ENCODE measurements at places on chromosomes 3 and 15.

- DNase-seq, result no peak
Observed at GRCh38 chr15:69304182-69304545, 5.5 kb downstream of the PAQR5 start.

GRCh38 chr15:39468828-39469227 lies 112.1 kb upstream of the THBS1 start:
- no peak for DNase-seq

GRCh38 chr15:86804406-86804805 lies 724.7 kb downstream of the AGBL1 start:
- no peak for DNase-seq

GRCh38 chr15:85837011-85837433 lies 42.3 kb upstream of the KLHL25 start:
- no peak for DNase-seq

DNA sequence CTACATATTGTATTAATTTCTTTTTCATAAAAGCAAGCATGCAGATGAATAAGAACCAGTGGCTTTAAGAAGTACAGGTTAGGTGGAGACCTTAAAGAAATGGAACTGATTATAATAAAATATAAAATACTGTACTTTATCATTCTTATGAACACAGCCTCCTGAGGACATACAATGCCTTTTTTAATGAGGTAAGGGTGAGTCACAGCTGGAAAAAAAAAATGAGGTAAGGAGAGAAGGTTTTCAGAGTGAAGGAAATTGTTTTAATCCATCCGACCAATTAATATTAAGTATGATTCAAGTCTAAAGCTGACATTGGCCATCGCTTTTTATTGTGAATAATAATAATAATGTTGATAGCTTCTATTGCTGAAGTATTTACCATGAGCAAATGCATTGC lies 170.3 kb upstream of the SOX2 start:
- DNase-seq, result no peak

DNA sequence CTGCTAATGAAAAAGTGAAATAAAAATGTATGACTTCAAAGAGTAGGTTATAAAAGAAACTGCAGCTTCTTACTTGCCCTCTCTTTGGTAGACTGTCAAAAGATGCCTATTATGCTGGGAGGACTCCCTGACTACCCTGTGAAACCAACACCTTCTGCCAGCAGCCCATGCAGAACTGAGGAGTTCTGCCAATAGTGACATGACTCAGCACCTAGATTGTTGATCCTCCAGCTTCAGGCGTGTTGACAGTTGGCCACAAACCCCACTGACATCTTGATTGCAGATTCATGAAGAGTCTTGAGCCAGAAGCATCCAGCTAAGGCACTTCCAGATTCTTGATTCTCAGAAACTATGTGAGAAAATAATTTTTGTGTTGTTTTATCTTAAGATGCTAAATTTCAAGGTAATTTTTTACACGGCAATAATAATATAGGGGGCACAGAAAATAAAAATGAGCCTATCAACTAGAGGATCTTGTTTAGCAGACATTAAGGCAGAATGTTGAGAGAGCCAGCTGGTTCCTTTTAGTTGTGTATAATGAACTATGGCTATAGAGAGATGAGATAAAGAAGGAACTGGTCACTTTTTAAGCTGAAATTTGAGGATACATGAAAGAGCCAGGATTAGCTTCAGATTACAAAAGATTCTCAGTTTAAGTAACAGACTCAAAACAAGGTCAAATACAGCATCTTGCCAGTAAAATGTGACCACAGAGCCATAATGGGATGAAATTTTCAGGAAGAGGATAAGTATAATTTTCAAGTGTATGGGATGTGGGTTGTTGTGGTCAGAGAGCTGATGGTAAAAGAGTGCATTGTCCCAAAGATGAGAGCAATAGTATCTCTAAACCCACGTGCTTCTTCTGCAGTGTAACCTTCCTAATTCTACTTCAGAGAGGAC lies 588.7 kb upstream of the CBLB start:
- DNase-seq, result peak; percentile 82

DNA sequence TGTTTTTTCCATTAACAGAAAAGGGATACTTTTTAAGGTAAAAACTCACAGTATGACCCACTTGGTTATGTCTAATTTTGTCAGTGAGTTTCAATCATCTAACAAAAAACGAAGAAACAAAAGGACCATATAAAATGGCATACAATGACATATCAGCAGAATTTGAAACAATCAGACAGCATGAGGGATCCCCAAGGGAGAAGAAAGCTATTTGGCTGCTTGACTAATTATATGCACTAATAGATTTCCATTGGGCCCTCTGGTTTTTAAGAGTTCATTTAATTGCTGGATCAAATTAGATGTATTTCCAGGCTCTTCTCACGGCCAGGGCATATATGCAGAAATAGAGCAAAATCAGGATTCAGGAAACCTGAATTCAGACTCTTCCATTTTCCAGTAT lies 376.4 kb upstream of the GBE1 start:
- no peak for DNase-seq

DNA sequence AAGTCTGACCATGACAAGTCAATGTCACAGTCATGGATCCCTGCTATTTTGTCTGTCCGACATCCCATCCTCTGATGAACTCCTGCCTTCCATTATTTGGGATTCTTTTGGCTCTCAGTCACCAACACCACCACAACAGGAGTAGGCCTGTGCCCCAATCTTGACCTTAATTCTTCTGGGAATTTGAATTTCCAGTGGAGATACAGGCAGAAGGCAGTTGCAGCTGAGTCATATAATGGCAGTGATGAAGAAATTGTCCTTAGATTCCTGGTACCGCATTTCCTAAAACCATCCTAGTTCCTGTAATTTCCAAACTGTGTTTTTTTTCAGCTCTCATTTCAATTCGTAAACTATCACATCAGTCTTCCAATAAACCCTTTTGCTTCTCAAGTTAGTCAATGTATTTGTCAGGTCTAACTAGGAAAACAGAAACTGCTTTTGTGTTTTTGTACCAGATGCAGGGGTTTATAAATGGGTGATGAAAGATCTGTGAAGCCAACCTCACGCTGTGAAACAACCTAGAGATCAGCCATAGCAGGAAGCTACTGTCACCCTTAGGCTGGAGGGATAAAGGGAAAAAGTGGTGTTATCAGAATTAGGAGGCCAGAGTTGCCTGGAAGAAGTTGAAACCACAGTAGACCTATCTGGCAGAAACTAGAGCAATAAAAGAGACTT lies 126.3 kb upstream of the TMEM108 start:
- peak; percentile 1 for DNase-seq

GRCh38 chr3:190699776-190700175 lies 162.7 kb downstream of the GMNC start:
- DNase-seq, result no peak

DNA sequence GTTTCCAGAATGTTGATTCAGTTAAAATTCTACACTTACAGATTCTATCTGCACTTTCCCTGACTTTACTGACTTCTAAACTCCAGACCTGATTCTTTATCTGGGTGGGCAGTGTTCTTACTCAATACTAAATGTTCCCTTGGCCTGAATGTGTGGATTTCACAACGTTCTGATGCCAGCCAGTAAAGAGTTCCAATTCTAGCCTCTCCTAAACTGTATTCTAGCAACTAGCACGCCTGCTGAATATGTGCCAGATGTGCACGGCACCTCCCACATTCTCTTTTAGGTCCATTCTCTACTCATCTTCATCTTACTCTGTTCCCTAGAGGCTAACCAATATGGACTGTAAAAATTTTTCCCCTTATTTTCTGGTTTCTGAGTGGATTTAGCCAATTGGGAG lies 479.5 kb upstream of the AGTR1 start:
- no peak for DNase-seq

DNA sequence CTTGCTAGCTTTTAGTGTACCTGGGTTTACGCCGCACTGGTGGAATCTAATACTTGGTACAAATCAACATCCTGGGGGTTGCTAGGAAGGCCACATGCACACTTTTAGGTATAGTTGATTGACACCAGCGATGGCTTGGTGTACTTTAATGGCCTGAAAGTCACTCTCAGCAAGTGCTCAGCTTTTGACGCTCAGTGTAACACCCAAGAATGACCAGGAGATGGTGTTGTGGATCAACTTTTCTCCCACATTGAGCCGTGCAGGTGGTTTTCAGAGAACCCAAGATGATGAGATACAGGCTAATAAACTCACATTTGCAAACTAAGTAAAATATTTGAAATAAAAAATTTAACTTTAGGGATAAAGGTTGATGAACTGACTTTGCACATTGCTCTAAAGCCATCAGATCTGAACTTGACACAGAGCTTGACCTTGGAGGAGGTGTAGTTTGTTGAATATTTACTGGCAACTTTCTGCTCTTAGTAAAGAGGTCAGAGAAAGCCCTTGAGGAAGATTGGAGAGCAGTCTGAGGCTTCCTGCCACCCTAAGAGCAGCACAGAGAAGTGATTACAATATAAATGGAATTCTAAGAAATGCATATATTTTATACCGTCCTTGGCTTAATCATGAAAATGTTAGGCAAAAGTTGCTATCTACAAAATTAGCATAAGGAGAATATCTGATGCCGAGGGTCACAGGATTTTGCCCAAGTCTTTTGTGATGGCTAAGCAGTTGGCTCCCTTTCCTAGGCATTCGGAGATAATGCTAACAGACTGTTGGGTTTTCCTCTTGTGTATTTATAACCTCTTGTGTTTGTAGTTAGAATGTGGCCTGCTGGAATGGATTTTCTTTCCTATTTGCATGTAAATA lies 143.4 kb upstream of the RASGRP1 start:
- peak; percentile 52 for DNase-seq

DNA sequence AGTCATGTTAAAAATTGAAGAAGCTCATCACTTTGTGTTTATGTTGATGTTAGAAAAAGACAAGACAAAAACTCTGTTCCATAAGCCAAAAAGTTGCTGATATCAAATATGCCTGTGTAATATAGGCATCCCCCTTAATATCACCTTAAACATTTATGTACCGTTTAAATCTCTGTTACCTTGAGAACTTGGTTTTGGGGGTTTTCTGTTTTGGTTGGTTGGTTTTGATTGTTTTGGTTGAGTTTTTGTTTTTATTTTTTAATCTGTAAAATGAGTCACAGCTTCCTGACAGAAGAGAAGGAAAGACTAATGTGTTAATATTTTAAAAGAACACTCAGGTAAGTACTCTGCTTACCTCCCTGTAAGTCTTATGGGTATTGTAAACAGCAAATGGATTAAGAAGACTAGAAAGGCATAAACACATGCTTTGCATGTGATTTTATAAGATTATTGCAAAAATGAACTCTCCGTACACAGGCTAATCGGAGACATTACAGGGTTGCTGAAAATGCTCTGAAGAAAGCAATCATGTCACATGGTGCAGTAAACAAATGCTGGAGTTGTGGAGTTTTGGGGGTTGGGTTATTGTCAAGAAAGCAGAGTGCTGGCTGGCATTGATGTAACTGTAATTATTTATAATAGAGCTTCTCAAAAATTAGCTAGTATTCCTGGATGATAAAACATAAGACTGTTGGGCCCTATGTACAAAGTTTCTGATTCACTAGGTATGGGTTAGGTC lies 69.5 kb upstream of the MBNL1 start:
- no peak for DNase-seq

GRCh38 chr15:69141286-69141701 lies 19.1 kb upstream of the GLCE start:
- no peak for DNase-seq

DNA sequence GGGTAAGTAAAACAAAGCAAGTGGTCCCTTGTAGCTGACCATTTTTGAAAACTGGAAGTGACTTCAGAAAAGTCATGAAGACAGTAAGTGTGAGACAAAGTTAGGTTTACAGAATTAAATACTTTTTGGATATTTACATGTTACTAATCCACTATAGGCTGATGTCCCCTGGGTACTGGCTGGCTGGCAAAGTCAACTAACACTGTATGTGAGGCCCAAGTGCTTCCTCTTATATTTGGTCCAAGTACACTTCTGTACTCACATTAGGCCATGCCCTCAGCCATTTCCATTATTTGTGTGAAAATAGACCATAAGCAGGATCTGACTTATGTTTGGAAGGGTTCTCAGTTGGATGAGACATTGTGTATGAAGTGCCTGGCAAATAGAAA lies 5.5 kb upstream of the LEKR1 start:
- DNase-seq, result no peak

GRCh38 chr3:178353006-178353694 lies 183.1 kb upstream of the KCNMB2 start:
- DNase-seq, result peak; percentile 54

DNA sequence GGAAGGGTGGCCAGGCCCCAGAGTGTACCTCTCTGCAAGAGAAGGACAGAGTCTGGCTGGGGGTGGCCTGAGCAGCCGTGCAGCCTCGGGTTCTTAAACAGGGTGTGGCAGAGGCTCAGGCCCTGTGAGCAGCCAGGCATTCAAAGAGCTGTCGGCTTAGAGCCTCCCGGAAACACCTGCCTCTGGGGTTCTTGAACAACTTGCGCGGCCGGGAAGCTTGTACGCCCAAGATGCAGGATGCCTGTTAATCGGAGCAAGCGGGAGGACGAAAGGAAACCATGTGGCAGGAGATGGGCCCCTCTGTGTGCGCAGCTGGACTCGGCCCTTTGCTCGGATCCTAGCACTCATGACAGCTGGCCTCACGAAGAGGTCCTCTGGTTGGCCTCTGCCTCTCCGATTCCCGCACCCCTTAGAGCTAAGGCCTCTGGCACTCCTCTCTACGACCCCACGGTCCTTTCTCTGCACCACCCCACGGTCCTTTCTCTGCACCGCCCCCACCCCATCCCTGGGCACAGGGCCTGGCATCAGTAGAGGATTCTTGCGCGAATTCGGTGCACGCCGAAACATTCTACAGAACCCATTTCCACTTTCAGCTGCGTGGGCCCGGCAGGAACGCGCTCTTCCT lies 23.9 kb upstream of the TXNRD3 start:
- DNase-seq, result no peak

GRCh38 chr3:112894258-112894657 lies 47.6 kb upstream of the CD200R1L start:
- no peak for DNase-seq

GRCh38 chr3:52313774-52314188 lies 2.3 kb upstream of the DNAH1 start:
- no peak for DNase-seq

DNA sequence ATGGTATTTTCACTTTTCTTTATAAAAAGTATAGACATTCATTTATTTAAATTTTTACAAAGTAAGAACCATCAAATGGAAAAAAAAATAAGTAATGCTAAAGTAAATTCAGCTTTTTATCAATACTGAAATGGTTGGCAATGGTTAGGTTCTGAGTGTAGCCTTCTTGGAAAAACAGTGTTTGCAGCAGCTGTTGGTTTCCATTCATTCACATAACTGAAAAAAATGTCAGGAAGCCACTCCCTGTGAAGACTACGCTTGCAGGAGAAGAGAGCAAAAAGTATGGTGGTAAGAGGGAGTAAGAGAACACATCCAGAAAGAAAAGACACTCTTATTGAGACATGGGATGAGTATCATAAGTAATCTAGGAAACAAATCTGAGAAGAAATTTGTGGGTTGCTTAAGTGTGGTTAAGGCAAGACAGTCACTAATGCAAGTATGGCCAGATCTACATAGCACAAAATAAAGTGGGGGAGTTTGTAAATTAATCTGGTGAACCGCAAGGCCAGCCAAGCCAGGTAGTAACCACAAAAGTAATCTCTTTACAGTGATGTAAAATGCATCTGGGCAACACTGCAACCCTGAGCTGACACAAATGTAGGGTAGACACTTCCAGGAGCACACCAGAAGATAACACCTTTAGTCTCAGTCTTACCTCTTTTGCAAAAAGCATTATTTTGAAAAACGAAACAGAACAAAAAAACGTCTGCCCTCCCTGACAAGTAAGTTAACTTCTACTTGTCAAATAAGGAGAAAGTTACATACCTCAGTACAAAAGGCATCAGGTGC lies 133.7 kb downstream of the IGSF11 start:
- DNase-seq, result no peak

Measured in fibroblast of skin of left biceps (primary cell).